ENCODE measurements at places on chromosomes 5 and 9. TPM values are rescaled to one million over a fixed set of nuclear protein-coding genes. Genes with fewer than 3 reads are reported as not detected.

Gene PCDHGA7
- total RNA-seq: 0.33 TPM

GRCh38 chr9:92950359-92950955 is 3.1 kb downstream of the FGD3 start:
- DNase-seq: no peak

DNA sequence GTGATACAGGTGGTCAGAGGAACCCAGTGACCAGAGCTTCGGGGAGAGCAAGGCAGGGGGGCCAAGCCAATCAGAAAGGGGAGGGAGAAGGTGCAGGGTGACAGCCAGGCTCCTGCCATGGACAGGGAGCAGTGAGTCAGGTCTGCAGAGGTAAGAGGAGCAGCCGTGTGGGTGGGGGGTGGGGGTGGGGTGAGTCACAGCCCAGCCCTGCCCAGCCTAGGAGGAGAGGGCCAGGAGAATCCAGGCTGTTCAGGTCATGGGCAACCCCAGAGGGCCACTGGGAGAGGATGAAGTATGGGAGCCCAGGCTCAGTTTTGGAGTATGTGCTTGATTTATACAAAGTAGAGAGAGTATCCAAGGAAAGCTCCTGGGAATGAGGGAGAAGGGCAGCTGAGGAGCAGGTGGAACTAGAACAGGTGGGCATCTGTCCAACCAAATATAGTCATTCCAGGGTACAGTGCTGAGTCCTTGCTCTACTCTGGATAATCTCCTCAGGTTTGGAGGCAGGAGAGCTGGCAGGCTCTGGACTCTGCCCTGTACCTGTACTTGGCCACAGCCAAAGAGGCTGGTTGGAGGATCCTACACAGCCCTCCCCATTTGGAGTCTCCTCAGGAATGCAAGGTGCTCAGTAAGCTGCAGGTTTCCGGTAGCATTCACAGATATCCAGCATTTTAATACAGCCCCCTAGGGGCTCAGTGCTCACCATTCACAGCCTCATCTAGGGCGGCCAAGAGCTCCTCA is 1.6 kb downstream of the HBEGF start:
- DNase-seq: no peak

- DNase-seq: no peak
Measured at GRCh38 chr9:86667307-86667706, 280.0 kb downstream of the GAS1 start.

Gene SLC28A3
- total RNA-seq: not detected

DNA sequence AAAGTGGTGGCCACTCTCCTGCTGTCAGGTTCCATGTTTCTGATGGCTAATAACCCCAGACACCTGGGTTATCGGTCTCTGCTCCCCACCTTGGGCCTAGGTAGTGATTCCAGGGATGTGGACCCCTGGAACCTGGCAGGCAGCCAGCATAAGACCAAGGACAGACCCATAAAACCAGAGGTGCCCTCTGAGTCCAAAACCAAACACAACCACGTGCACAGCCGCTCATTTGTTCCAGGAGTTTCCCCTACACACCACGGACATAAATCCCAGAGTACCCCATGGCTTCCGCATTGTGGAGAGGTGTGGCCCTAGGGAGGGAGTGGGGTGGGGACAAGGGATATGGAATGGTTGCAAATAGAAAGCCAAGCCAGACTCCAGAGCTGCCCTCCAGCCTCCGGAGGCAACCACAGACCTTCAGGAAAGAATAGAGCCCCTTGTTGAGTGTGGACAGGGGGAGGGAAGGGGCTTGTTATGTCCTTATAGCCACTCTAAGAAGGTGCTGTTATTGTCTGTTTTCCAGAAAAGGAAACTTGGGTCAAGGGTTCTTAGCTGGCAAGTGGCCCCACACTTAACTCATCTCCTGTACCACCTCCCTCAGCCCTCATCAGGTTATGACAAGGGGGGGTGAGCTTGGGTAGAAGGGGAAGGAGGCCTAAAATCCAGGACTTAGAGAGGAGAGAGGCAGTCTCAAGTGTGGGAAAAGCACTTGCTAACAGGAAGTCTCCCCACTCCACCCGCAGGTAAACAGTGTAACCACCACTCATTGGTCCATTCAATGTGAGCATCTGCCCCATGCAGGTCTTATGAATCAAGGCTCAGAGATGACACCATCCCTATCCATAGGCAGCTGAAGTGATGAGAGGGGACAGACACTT is 23.6 kb upstream of the CYSTM1 start:
- no peak for DNase-seq
